LHCN-M2 (cell line): ENCODE measurements at places on chromosomes 2 and 18. TPM values are rescaled to one million over a fixed set of nuclear protein-coding genes. Genes with fewer than 3 reads are reported as not detected.

- DNase-seq, result no peak
Observed at GRCh38 chr2:149149007-149149297, 110.5 kb downstream of the LYPD6B start.

DNA sequence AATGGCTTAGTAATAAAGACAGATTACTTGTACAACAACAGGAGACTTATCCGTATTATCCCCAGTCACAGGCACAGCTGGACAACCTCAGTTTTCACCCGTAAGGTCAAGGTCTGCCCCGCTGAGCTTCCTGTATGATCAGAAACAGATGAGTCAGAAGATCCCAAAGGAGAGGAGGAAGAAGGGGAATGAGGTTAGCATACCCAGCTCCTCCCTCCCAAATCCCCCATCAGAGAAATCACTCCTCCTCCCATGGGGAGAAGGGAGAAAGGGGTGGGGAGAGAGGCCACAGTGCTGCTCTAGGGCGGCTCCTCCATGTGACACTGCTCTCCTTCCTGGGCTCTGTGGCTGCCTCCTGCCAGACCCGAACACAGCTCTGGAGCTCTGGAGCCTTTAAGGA is 53.8 kb upstream of the SPTBN1 start:
- DNase-seq, result peak; percentile 56

DNA sequence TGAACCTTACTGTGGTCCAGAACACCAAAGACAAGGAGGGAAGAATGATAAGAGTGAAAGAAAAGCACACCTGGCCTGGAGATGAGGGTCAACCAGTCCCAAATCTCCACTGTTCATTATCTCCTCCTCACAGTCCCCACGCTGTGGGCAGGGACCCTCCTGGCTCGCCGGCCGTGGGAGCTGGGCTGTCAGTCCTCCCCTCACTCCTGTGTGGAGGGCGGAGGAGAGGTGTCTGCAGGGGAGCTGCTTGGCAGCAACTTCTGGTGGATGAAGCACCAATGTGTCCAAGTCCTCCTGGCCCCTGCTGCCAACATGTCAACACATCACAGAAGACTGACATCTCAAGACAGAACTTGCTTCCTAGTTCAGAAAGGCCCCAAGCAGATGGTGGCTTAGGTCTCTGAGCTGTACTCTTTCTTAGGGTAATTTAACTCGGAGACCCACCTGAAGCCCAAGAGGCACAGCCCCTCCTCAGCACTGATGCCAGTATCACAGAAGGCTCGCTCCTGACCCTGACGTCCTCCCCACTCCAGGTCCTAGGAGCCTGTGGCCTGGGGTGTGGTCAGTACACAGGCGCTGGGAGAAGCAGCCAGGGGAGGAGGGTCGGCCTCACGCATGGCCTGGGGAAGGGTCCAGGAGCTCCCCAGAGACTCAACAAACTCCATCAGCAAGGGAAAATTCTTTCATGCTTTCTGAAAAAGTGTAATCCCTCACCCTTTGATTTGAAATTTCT is 54.5 kb downstream of the PARD6G start:
- DNase-seq, result no peak

DNA sequence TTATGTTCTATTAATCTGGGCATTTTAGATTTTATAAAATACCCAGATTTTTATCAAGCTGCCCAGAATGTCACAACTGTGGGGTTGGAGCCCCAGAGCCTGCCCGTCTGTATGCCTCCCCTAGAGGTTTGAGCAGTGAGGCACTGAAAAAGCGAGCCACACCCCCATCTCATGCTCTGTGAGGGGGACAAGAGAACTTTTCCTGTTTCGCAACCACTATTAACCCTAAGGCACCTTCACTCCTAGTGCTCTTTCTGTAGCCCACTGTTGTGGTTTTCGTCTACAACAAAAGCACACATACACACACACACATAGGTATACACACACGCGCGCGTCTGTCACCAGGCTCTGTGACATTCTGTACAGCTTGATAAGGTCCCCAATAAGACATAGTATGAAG is 38.0 kb downstream of the DCDC2C start:
- DNase-seq, result no peak

DNA sequence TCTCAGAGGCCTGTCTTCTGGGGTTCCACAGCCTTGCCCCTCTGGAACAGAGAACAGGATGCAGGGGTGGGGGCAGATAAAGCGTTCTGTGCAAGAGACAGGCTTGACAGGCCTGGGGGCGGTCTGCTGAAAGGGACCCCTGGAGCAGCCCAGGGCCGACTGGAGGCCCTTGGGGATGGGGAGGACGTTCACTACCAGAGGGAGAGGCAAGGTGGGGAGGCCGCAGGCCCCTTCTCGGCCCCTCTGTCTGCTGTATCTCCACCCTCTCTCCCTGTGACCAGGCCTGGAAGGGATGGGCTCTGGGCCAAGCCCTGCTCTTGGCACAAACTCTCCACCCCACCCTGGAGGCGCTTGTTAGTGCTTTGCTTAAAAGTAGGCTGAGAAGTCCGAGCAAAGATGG is 27.3 kb upstream of the INHBB start:
- no peak for DNase-seq

Gene TM4SF20
- not detected in 2 replicates for total RNA-seq

DNA sequence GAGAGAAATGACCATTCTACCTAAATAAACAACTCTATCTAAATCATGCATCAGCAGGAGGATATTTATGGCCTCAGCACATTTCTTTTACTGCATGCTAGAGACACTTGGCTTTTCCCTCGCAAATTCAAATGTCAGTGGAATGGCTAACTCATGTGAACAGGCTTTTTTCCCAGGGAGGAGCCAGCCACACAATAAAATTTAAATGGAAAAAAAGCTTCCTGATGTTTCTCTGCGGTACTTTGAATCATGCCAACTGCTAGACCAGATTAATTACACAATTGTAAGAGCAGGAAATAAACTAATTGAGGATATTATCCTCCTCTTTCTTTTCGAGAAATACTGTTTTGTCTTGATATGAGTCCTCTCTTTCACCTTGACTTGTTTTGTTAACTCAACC is 676.3 kb downstream of the IRS1 start:
- DNase-seq, result peak; percentile 34

- no peak for DNase-seq
Observed at GRCh38 chr2:10787176-10787968, 25.2 kb downstream of the PDIA6 start.

- DNase-seq, result no peak
Observed at GRCh38 chr18:62152844-62153243, 34.0 kb downstream of the PIGN start.

- no peak for DNase-seq
Observed at GRCh38 chr2:112973156-112973555, 4.7 kb upstream of the IL36G start.

- DNase-seq, result peak; percentile 92
Observed at GRCh38 chr2:100902817-100903405, 83.0 kb downstream of the NPAS2 start.

DNA sequence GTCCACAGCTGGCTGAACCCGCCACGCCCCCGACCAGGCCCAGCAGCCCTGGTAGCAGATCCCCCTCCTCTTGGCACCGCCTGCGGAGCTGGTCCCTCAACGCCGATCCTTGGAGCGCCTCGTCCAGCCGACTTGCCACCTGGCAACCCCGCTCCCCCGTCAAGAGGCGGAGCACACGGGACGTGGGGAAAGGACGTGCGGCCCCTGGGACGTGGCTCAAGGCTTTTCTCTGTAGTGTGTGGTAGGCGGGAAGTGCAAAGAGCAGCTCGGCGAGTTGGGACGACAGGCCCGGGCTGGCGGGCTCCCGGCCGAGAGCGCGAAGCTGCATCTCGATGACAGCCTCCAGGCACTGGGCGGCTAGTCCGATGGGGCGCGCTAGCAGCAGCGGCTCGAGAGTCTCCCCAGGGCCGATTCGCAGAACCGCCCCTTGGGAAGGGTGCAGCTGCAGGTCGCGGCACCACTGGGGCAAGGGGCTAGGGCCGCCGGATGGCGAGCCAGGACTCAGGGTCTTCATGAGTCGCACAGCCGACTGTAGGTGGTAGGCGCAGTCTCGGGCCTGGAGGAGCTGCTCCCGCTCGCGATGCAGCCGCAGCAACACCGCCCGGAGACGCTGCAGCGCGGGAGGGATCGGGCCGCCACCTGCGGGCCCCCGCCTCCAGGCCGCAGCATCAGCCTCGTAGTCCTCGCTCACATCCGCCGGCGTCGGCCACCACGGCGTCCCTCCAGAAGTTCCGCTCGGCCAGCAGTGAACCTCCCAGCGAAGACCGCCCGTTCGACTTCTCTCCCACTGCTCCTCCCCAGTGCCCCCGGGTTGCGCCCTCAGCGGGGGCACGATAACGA is 617 bp downstream of the CCDC142 start:
- no peak for DNase-seq

DNA sequence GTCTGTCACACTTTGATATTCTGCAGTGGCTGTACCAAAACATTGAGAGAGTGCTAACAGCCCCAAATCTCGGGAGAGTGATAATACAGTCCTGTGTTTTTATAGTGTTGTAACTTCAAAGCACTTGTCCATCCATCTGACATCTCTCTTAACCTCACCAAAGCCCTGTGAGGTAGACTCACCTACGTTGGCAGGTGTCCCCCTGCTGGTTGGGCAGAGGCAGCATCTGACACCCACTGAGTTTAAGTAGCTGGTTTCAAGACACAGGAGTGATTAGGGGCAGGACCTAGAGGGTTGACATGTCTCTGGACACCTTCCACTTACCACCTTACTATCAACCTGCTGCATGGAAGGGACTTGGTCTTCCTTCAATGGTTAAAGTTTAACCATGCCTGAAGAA is 22.9 kb downstream of the COLEC12 start:
- no peak for DNase-seq

- DNase-seq, result no peak
Observed at GRCh38 chr2:156580501-156580900, 144.3 kb downstream of the GPD2 start.

- no peak for DNase-seq
Observed at GRCh38 chr18:35345950-35346349, 1.7 kb upstream of the ZNF24 start.

GRCh38 chr2:34498561-34498960 is 899.5 kb upstream of the FAM98A start:
- DNase-seq, result no peak

DNA sequence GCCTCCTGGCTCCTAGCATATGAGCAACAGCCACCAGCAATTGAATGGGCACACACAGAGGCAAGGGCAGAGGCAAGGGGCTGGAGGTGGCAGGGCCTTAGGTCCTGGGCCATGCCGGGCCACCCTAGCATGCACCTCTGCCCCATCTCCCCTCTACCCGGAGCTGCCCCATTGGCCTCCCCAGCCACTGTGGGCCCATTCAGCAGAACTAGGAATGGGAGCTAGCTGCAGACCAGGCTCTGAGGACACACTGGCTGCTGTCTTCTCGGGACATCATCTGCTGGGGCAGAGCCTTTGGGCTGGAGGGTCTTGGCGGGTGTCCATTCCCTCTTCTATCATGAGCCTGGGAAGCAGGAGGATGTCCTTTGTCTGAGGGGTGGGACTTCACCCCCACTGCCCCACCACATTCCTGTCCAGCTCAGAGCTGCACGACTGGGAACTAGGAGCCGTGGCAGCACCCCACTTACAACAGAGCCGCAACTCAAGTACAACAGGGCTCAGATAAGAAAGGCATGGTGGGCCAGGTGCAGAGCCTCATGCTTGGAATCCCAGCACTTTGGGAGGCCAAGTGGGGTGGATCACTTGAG is 800 bp downstream of the VIL1 start:
- no peak for DNase-seq

DNA sequence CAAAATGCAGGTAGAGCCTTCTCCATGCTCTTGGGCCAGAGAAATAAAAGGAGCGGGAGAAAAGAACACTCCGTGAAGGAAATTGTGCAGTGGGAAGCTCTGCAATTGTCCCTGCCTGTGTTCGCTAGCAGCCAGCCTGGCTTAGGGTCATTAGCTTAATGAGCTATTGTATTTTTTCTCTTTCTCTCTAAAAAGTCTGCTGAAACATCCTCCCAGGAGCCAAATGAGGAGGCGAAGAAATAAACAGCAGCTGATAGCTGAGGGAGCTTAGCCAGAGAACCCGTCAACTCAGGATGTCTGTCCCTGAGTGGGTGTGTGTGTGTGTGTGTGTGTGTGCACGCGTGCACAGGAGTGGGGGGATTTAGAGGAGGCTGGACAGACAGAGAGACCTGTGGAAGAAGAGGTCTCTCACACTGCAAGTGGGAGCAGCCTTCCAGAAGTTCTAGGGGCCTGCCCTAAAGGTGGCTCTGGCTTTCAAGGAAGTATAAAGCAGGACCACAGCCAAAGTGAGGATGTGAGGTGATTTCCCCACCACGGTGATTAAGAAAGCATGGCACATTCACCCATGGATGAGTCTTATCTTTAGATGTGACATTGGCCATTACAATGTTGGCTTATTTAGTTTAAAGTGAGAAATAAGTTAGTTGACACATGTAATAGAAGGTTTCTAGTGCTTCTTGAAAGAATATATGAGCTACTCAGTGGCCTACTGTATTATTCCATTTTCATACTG is 690.4 kb downstream of the RNF144A start:
- DNase-seq, result no peak

Gene KLHL14
- total RNA-seq, result not detected in 2 replicates

DNA sequence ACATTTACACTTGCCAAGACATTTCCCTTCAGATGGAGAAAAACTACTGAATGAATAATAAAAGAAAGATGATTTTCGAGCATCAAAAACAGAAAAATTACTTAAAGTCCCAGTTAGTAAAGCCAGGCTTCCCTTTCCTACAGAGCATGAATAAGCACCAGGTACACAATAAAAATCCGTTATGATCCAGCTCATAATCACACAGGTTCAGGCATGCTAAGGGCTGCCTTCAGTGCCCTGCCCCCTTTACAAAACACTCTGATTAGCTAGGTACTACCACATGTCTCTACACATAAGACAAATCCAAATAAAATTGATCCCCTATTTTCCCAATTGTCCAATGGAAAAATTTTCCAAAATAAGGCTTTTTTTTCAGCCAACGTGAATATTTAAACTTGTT is 413.2 kb upstream of the LRATD1 start:
- no peak for DNase-seq

GRCh38 chr18:3029215-3029952 is 16.4 kb upstream of the LPIN2 start:
- no peak for DNase-seq

GRCh38 chr2:240997856-240998705 is at the start of gene SNED1:
TSS of gene SNED1 (plus strand) at chr2:240998618. CDS start at chr2:240998838, 220 bp downstream.
- peak; percentile 83 for DNase-seq

Gene SERPINB3
- not detected in 2 replicates for total RNA-seq

Gene GPR45
- total RNA-seq, result not detected in 2 replicates

GRCh38 chr2:33785201-33786106 is 186.4 kb upstream of the FAM98A start:
- no peak for DNase-seq

- no peak for DNase-seq
Observed at GRCh38 chr2:69717861-69718273, 24.1 kb upstream of the ANXA4 start.

Gene MSTN
- total RNA-seq, result 6.8 and 11.0 TPM in 2 replicates

GRCh38 chr2:173667415-173667814 is 297.8 kb downstream of the SP3 start:
- no peak for DNase-seq
